ENCODE measurements at places on chromosomes 6 and 20. TPM values are rescaled to one million over a fixed set of nuclear protein-coding genes. Genes with fewer than 3 reads are reported as not detected.

LY6G6F gene
- not detected for total RNA-seq

SCRT2 gene
- total RNA-seq = not detected

KCNK5 gene
- total RNA-seq = 4.3 TPM

- DNase-seq = no peak
Observed at GRCh38 chr6:141110481-141110880, 1022.2 kb upstream of the GJE1 start.

- no peak for DNase-seq
Observed at GRCh38 chr20:24670981-24671380, 201.6 kb downstream of the SYNDIG1 start.

GRCh38 chr20:17533396-17533795, 2.2 kb upstream of the BFSP1 start:
- no peak for DNase-seq

DNA sequence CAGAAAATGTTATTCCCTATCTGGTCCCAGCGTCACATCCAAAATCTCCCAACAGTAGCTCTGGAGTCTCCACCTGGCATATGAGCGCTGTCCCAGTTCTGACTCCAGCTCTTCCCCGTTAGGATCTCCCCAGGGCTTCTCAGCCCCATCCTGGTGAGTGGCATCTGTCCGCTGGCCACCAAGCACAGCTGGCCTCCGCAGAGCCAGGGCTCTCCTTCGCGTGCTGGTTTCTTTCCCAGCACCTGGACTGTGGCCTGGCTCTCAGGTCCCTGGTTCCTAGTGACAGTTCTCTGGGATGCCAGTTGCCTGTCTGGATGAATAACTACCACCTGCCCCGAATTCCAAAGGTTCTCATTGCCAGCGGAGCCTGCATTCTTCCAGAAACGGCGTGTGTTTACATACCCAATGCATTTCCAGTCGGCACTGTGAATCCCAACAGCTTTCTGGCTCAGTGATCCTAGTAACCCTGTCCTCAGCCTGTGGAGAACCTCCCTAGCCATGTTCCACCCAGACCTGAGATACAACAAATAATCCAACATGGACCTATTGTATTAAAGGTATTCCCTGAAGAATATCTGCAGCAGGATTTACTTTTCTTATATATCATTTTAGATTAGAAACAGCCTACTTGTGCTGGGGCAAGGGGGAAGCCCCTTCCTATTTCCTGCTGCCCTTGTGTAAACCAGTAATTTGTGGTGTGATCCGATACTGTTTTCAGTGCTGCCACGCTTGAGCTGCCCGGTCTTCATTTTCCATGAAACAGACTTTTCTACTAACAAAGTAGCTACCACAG, 69.9 kb upstream of the PDE10A start:
- DNase-seq = no peak

- no peak for DNase-seq
Observed at GRCh38 chr6:117601811-117602150, 530 bp downstream of the GOPC start.

DNA sequence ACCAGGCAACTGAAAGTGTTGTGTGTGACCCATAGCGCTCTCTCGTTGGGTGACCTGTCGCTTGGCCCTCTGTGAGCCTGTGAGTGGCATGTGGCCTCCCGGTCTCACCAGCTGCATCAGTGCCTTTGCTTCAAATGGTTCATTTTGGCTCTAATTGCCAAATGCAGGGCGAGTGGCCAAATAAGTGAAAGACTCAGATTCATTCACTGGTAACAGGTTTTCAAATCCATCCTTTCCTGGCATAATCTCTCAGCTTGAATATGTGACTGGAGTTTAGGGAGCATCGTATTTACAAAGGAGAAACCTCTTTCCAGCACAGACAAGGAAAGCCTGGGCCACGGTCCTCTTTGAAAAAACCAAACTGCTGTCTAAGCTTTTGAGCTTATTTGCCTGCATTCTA, 321.6 kb upstream of the QKI start:
- DNase-seq = no peak

- DNase-seq = no peak
Observed at GRCh38 chr6:80186082-80186481, 79.6 kb downstream of the BCKDHB start.

- DNase-seq = no peak
Observed at GRCh38 chr6:139235661-139236060, 56.1 kb downstream of the TXLNB start.

DNA sequence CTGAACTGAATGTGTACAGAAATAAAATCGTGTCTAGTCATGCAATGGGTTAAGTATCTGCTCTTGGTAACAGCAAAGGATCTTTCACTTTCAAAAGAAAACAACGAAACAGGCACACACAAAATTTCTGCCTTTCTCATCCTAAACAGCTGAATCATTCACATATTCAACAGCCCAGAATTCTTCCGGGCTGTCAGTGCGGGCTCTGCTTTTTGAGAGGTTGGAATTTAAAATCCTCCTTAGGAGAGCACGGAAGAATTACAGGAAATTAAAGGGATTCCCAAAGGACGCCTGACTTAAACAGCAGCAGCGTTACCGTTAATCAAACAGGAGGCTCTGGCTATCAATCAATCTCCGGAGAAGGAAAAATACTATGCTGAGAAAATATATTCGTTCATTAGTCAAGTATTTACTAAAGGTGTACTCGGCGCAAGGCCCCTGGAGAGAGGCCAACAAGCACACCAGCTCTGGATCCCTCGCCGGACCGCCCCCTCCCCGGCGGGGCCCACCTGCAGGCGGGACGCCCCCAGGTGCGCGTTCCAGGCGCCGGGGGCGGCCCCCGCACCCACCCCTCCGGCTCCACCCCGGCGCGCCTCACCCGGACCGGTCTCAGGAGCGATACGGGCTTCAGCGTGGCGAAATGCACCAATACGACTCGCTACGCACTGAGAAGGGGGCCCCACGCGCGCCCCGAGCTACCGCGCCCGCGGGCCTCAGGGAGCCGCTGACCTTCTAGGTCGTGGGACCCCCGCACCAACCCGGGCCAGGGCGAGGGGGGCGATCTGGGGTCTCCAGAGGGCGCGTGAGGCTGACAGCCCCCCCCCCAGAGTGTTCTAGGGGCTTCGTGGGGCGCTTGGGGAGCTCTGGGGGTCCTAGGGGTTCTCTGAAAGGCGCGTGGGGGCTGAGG, 1.0 kb downstream of the NAPB start:
- DNase-seq = no peak

- DNase-seq = no peak
Observed at GRCh38 chr6:118652051-118652615, 742 bp upstream of the CEP85L start.

All from breast epithelium (tissue), 4 donors.